GM04503 (cell line): ENCODE measurements at places on chromosomes 7 and 10.

DNA sequence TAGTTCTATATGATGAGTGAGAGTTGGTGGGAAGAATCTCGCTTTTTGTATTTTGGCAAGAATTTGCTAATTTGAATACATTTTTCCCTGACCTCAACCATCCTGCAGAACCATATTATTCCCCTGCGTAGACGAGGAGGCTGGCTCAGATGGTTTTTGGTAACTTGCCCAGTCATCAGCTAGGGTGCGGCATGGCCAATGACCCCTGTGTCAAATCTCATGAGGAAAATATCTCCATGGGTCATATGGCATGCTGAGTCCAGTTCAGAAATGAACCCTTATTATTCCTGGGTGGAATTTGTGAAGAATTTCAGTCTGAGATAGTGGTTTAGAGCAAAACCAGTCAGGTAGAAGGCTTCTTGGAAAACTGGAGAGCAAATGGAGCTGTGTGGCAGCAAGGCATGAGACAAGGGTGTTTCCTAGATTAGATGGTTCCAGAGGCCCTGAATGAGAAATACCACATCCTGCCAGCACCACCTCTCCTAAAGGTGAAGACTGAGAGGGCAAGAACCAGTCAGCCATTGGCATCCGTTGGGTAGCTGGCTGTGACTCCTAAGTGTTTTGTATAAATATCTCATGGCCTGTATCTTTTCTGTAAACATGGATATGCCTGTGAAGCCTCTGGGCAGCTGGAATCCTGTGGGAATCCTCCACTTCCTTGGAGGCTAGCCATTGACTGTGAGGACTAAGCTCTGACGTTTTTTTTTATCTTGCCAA, 5.8 kb upstream of the UPP1 start:
- no peak for DNase-seq

DNA sequence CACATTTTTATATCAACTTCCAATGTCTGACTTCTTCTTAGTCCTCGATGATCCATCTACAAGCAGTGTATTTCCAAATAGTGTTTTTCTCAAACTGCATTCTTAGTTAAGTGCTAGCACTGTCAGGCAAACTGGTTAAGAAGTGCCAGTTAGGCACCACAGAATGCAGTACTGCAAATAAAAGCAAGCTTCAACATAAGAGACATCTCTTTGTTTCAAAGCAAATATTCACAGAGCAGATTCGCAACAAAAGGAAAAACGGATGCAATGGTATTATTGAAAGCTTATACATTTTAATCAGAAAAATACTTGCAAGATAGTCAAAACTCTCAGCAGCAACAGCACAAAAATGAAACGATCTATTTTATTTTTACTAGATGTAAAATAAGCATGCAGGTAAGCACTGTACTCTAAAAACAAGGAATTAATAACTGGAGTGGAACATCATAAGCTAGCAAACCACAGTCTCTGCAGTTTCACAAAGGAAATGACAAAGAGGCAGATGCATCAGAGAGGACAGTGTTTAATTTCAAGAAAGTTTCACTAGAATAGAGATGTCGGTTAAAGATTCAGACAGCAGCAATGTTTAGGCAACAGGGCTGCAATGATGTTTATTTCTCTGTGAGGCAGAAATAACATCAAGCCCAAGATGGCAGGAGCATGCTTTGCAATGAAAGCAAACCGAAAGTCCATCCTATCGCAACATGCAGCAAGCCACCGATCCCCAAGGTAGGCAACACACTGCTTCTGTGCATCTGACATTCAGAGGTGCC, 82.0 kb downstream of the FGFR2 start:
- DNase-seq, result no peak

GRCh38 chr7:98930464-98930863, 52.1 kb downstream of the TRRAP start:
- no peak for DNase-seq

DNA sequence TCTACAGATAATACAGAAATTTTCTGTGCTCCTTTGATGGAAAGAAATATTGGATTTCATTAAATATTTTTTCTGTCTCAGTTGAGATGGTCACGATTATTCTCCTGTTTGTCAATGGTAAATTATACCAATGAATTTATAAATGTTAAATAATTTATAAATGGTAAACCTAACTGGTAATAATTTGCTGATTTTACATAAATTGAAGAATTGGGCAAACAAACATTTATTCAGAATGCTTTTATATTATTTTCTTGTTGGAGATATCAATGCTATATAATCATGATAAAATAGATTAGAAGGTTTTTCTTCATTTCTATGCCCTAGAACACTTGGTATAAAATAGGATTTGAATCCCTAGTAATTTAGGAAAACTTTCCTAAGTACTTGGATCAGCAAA, 597.6 kb upstream of the IGFBP3 start:
- DNase-seq, result no peak

DNA sequence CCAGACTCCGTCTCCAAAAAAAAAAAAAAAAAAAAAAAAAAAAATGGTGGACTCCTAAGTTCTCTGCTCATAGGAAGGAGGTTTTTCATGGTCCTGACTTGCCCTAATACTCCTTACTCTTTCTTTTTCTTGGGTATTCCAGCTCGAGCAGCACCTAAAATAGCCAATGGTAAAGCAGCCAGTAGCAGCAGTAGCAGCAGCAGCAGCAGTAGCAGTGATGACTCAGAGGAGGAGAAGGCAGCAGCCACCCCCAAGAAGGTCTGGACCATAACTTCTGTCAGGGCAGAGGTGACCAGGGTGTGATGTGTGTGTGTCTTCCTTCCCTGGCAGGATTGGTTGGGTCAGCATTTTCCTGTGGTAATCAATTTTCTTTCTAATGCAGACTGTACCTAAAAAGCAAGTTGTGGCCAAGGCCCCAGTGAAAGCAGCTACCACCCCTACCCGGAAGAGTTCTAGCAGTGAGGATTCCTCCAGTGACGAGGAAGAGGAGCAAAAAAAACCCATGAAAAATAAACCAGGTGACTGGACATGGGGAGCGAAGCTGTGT, 6.9 kb downstream of the NOLC1 start:
- no peak for DNase-seq

DNA sequence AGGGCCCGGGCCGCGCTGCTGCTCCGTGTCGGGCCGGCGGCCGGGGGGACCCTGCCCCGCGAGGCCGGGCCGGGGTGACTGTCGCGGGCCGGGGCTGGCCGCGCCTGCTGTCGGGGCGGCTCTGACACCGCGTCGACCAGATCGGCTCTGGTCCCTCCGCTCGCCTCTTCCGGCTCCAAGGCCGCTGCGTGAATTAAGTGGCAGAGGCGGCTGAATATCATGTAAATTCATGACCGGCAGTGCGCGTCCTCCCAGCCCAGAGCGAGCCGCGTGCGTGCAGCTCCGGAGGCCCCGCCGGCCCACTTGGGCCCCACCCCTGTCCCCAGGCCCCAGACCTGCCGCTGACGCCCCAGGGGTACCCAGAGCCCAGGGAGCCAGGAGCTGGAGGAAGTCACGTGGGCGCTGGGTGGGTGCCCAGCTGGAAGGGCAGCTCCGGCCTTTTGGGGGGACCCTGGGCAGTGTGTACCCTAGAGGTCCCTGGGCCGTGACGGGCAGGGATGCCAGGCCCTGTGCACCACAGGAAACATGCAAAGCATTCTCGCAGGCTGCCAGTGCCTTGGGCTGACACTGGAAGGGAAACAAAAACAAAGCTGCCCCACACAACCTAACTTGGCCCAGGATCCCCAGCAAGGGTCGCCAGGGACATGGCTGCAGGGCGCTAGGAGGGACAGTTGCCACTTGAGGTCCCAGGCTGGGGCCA, 584.0 kb upstream of the MKI67 start:
- no peak for DNase-seq

- DNase-seq, result no peak
Measured at GRCh38 chr10:31102421-31102820, 70.8 kb upstream of the ZNF438 start.

- no peak for DNase-seq
Measured at GRCh38 chr10:80390740-80391139, 17.6 kb upstream of the PRXL2A start.

DNA sequence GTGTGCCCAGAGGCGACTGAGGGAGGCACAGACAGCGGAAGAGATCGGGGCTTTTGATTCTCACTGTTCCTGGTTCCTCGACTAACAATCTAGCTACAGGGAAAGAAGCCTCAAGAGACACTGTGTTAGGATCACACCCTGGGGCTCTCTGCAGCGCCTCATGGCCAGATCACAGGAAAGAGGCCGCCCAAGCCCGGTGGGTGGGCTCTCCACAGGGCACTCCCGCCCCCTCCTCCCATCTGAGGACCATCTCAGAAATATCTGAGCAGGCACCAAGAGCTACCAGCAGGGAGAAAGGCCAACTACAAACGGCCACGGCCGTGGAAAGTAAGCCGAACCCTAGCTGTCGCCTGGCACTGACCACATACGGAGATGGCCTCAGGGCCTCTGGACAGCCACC, 224.2 kb downstream of the MLLT10 start:
- no peak for DNase-seq

- no peak for DNase-seq
Measured at GRCh38 chr7:23308754-23309153, 9.6 kb downstream of the MALSU1 start.

DNA sequence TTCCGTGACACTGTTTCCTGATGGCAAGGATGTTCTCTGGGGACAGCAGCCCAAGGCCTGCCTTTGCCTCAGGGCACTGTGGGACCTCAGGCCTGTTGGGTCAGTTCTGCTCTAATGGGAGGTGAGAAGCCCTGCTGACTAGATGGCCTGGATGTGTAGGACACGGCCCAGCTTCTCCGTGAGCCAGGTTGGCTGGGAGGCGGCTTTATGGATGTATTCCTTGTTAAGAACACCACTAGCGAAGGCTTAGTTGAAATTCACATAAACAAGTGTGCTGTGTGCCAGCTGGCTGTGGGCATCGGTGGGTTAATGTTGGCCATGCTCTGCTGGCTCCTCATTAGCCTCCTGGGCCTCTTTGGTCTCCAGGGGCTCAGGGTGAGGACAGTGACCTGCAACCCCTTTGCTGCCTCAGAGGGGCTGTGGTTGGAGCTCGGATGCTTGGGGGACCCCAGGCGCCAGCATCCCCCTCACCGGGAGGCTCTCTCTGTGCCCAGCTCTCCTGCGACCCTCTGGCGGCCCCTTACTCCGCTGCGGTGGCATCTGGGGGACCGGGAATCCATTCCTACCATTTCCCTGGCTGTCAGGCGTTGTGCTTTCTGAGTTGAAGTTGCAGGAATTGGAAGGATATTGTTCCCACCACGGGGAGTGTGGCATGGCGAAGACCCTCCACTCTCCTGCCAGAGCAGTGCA, 22.8 kb upstream of the DPYSL4 start:
- DNase-seq, result no peak
